SK-MEL-5 (cell line): ENCODE measurements at places on chromosomes 2 and 18. TPM values are rescaled to one million over a fixed set of nuclear protein-coding genes. Genes with fewer than 3 reads are reported as not detected.

DNA sequence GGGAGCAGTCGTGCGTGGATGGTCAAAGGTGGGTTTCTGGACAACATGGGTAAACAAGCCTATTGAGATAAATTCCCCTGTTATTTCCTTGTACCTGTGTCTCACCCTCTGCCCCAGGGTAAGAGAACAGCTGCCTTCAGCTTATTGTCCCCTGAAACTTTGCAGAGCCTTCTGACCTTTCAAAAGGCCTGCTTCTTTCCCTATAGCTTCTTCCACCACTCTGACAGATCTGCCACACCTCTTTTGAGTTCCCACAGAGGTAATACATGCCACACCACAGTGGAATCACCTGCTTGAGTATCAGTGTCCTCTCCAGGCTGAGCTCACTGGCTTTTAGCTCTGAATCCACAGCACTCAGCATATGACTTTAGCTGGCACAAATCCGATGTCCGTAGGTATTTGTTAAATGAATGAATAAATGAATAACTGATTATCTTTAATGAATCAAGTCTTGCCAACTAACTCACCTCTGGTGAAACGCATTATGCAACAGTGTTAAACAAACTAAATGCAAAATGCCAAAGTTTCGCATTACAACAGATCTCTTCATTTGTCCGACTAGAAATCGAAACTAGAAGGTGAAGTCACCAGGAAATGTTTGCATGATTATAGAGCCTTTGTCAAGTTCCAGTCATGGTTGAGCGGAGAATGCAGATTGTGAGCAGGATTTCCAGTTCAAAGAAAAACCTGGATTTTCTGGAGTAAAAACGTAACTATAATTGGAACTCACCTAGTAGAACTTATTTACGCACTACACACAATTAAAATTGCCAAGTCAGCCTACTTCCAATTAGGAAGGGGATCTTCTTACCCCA, 16.4 kb downstream of the DYNAP start:
- no peak for DNase-seq

DNA sequence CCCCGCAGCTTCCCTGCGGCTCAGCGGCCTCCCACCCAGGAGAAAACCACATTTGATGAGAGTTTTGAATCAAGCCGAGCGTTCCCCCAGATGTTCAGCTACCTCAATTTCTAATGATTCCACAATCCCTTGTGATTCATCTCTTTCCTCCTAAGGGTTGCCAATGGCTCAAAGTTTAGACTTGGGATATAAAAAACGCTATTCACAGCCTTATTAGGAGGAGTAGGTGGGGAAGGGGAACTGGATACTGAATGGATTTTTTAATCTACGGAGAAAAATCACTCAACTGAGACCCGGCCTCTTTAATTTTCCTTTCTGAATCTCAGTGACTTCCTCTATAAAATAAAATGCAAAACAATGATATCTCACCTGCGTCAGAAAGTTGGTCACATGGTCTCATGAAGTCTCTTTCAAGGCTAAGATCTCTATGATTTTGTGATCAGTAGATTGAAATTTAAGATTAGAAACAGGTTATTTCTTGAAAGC, 192.6 kb upstream of the TCF4 start:
- no peak for DNase-seq

- DNase-seq: no peak
Measured at GRCh38 chr2:221285148-221285547, 287.0 kb downstream of the EPHA4 start.

DNA sequence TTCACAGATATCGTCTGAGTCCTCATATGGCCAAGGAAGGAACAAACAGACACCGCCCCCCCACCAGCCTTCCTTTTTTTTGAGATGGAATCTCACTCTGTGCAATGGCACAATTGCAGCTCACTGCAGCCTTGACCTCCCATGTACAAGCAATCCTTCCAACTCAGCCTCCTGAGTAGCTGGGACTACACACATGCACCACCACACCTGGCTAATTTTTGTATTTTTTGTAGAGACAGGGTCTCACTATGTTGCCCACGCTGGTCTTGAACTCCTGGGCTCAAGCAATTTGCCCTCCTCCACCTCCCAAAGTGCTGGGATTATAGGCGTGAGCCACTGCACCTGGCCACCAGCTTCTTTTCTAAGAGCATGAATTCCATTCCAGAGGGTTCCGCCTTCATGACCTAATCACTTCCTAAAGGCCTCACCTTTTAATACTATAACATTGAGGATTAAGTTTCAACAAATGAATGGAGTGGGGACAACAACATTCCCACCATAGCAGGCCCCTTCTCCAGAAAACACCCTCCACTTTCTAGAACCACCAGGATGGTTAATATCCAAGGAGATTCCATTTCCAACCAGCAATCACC, 2.2 kb upstream of the TMBIM1 start:
- no peak for DNase-seq

- DNase-seq: no peak
Measured at GRCh38 chr2:6480514-6480913, 385.2 kb downstream of the CMPK2 start.

GRCh38 chr2:157334797-157335196, 9.2 kb upstream of the ERMN start:
- no peak for DNase-seq

DNA sequence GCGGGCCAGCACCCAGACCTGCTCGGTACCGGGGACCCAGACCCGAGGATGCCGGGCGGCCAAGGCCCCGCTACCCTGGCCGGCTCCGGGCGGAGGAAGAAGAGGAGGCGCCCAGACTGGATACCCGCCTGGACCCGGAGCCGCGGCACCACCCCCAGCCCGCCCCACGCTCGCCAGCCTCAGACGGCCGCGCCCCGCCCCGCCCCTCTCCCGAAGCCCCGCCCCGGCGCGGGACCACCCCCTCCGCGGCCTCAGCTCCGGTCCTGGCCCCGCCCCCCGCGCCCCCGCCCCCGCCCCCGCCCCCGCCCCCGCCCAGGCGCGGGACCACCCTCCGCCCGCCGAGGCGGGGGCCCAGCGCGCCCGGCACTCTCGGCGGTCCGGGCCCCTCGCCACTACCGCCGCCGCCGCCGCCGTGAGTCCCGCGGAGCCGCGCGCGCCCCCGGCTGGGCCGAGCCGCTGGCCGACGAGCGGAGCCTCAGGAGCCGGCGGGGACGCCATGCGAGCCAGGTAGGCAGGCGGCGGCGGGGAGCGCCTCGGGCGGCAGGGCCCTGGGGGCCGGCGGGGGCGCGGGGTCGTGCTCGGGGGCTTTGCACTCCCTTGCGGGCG, at the start of gene SH3BP4:
TSS of gene SH3BP4 (plus strand) at position 354 of the 606 bp plus-strand sequence. CDS start 82,986 bp downstream, outside the sequence.
- DNase-seq: peak; percentile 65

- peak; percentile 20 for DNase-seq
Measured at GRCh38 chr18:12376034-12376753, 833 bp downstream of the AFG3L2 start.

GRCh38 chr2:128027801-128028667, at the start of gene SAP130:
TSS of gene SAP130 (minus strand) at chr2:128028059. CDS start at chr2:128026292, 1,767 bp downstream.
- DNase-seq: peak; percentile 92

DNA sequence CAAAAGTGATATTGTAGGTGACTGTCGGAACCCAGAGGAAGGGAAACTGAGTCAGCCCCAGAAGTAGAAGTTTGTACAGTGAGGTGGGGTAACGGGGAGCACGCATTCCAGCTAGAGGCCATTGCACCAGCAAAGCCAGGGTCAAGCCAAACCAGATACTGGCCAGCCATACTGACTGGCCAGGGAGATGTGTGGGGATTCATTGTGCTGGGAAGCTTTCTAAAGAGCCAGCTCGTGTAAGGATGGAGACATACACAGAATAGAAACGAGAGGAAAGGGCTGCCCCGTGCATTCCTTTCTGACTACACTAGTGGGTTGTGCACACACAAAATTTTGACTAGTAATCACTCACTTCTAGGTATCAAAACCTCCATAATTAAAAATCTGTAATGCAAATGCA, 175.3 kb upstream of the PID1 start:
- peak; percentile 33 for DNase-seq

GRCh38 chr18:71237641-71238040, 948.8 kb downstream of the SOCS6 start:
- DNase-seq: no peak

- DNase-seq: no peak
Measured at GRCh38 chr2:15756882-15757819, 165.5 kb downstream of the DDX1 start.

DNA sequence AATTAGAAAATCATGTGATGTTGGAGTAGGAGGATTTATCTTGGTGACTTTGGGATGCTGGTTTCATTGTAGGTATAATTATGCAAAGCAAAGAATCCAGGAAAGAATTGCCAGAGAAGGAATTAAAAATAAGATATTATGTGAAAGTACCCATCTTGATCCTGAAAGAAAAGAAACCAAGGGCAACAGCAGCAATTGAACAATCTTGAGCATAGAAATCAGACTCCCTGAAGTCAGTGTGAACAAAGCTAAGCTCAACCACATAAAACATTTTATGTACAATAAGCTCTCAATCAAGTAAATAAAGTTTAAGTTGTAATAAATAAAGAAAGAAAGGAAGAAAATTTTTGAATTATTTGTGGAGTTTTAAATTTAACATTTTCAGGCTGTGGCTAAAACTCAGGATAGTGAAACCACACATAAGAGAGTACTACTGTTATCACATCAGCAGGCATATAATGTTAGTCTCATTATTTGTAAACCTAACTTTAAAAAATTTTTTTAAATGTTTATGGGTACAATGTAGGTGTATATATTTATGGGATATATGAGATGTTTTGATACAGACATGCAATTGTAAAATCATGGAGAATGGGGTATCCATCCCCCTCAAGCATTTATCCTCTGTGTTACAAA, 32.8 kb upstream of the GPR55 start:
- no peak for DNase-seq

DNA sequence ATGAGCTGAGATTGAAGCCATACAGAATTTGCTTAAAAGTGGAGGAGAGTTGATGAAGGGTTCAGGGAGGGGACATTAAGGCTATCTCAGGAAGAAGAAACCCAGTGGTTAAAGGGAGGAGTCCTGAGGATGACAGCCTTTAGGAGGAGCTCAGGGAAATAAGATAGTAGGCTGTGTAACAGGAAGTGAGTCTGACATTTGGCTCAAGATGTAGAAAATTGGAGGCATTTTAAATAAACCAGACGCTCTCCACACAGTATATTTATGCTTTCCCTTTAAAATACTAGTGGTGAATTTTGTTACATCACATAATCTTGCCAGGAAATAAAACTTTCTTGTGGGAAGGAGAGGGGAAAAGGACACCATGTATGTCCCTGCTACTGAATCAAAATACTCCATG, 11.6 kb downstream of the KCNH7 start:
- no peak for DNase-seq

DNA sequence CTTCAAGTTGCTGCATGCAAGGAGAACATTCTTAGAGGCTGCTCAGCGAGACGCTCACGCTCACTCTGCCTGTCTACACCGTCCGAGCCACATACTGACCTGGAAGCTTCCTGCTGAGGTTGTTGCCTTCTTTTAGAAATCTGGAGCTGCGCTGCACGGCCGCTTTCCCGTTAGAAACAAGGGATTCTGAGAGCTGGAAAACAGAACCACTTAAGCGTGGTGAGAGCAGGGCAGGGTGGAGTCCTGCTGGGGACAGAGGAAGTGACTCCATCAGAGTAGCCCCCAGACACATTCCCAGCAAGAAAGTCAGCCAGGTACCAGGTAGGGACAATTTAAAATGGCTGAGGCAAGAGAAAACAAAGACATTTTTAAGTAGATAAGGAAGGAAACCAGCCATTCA, 135.2 kb downstream of the LAMA1 start:
- DNase-seq: no peak

- no peak for DNase-seq
Measured at GRCh38 chr2:216866515-216867095, 6.7 kb upstream of the TNP1 start.

DNA sequence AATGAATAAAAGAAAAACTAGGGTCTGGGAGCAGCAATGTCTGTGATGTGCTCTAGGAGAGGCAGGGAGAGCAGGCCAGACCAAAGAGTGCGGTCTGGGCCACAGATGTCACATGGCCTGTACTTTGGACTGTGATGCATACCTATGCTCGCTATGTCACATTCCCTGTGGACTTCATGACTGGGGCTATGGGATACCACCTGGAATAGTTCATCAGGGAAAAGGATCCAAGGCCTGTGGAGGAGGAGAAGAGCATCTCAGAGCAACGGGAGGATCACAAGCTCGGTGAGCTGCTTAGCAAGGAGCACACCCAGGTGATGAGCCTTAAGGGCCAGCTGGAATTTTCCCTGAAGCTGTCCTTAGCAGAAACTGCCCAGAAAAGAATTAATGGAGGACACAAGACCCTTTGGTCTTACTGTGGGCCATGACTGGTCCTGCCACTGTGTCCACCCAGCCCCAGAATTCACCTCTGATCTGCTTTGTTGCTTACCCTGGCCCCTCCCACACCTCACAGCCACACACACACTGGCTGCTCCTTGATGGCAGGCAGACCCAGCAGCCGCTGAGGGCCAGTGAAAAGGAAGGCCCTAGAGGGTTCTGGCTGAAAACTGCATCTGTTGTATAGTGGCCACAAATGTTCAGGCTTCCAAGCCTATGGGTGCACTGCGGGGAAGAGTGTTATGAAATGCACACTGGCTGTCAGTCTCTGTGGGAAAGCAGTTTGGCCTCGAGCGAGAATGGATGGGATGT, 25.3 kb upstream of the GCC2 start:
- DNase-seq: no peak

- no peak for DNase-seq
Measured at GRCh38 chr2:119485336-119486110, 38.8 kb downstream of the SCTR start.

GRCh38 chr2:7510353-7510752, 593.1 kb downstream of the RNF144A start:
- DNase-seq: peak; percentile 47

CDK15 gene
- 0.90 and 0.95 TPM in 2 replicates for total RNA-seq

MARCHF7 gene
- 76.6 and 81.9 TPM in 2 replicates for total RNA-seq

EMILIN1 gene
- 0.11 and 0.71 TPM in 2 replicates for total RNA-seq

GCC2 gene
- 16.4 and 24.7 TPM in 2 replicates for total RNA-seq

C18orf54 gene
- total RNA-seq: 1.6 and 3.4 TPM in 2 replicates

KCNG3 gene
- 4.8 and 5.0 TPM in 2 replicates for total RNA-seq

EXOC6B gene
- total RNA-seq: 20.0 and 21.8 TPM in 2 replicates

ATOH8 gene
- total RNA-seq: 12.0 and 16.9 TPM in 2 replicates
